ENCODE measurements at places on chromosomes 4 and X.

GRCh38 chr4:166493924-166494345, 620.9 kb downstream of the TLL1 start:
- DNase-seq = no peak

DNA sequence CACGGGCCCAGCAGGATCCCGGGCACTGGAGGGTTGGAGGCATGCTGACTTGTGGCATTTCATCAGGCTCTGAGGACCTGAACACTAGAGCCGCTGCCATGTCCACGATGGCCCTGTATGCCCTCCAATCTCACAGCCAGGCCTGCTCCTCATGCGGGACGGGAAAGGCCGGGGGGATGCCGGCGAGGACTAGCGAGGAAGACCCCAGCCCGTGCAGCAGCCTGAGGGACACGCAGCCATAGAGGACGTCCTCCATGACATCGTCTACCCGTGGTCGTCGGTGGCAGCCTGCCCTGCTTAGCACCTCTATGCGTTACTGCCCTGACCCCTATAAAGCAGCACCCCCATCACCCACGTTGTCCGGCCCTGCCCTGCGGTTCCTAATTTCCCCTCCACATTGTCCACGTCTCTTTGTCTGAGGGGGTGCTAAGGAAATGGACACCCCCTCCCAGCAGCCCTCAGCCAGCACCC, 32.6 kb downstream of the HMX1 start:
- DNase-seq = no peak

GRCh38 chr4:83855044-83855443, 319.1 kb downstream of the GPAT3 start:
- no peak for DNase-seq

DNA sequence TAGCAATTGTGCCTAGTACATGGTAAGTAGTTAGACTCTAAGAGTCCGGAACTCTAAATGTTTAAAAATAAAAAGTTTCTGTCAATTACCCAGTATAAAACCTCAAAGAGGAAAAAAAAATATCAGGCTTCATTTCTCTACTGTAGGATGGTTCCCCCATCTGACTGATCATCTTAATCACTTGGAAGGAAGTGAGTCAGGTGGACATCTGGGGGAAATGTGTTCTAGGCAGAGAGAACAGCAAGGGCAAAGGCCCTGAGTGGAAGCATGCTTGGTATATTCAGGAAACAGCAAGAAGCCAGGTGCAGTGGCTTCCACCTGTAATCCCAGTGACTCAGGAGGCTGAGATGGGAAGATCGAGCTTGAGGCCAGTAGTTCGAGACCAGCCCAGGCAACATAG, 2.9 kb upstream of the EIF1AX start:
- DNase-seq = no peak

GRCh38 chr4:8215001-8215427, 15.9 kb downstream of the SH3TC1 start:
- DNase-seq = no peak

DNA sequence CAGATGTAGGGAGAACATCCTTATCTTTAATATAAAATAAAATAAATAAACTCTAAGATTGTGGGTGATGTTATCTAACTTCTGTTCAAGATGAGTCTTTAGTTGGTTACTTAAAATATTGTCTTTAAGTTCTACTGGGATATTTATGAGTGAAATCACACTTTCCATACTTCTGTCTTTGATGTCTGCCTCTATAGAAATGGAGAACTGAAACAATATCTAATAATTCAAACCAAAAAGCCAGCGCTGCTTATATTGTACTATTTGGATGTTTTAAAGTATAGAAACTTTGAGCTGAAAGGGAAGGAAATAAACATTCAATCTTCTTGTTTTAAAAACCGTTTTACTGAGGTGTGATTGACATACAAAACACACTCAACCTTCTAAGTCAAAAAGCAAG, 44.8 kb upstream of the RPS6KA3 start:
- no peak for DNase-seq

- no peak for DNase-seq
Measured at GRCh38 chrX:111850975-111851374, 25.0 kb upstream of the TRPC5OS start.

DNA sequence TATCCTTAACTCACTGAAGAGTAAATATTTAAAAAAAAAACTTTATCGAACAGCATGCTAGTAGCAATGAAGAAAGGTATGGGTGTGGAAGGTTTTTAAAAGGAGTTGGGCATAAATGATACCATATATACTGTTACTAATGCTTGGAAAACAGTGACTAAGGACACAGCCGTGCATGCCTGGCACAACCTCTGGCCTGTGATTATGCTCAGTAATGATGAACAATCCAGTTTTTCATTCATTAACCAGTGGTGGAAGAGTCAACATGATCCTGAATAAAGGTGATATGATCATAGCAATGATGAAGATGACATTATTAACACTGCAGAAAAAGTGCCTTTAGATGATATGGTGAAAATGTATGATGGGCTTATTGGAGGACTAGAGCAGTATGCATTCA, 43.9 kb upstream of the GPR50 start:
- DNase-seq = no peak

DNA sequence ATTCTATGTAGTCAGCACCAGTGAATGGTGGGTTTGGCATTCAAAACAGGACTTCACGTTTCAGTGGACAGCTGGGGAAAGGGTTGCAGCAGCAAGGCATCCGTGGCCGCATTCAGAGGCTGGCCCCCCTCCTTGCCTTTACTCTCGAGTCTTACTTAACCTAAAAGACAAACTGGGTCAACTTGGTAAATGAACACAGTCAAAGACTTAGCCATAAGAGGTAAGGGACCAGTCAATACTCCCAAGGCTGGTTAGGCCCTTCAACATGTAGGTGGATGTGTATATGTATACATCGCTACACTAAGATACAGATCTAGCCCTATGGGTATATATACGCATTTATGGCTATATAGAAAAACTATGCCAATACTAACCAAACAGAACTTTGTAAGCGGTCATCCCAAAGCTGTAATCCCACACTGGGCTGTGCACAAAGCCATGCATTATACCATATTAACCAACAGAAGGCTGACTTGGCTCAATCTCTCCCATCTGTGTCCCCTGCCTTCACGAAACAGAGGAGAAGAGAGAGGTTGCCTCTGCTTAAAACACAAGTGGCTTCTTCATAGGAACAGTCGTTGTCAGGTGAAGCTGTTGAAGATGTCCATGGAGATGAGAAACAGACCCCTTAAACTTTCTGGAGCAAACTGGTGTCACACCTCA, 61.9 kb downstream of the TSC22D3 start:
- peak; percentile 34 for DNase-seq

- DNase-seq = no peak
Measured at GRCh38 chrX:68929332-68930150, 100.7 kb downstream of the EFNB1 start.

DNA sequence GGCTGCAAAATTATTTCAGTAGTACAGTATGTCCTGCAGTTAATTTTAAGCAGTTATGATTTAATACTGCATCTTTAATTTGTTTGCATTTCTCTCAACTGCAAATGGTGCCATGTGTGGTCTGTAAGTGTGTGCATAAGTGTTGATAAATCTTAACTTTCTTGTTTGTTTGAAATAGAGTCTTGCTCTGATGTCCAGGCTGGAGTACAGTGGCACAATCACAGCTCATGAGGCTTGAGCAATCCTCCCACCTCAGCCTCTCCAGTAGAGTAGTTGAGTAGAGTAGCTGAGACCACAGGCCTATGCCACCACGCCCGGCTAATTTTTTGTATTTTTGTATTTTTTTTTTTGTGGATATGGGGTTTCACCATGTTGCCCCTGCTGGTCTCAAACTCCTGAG, 322.5 kb upstream of the NR3C2 start:
- no peak for DNase-seq

DNA sequence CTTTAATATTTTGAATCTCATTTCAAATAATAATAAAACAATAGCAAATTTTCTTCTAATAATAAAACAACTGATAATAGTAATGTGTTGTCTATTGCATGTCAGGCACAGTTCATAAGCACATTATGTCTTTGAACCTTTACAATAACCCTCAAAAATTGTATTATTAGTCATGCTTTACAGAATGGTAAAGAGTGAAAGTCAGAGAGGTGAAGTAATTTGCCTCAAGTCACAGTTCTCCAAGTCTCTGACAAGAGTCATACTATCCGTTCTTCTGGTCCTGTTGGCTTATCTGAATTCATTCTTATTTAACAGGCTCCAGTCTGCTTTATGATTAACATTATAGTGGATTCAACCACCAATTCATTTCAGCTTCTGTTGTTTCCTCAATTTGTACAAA, 313.0 kb downstream of the AFF2 start:
- no peak for DNase-seq

- no peak for DNase-seq
Measured at GRCh38 chr4:145333786-145334185, 147.9 kb upstream of the SMAD1 start.

GRCh38 chrX:95919605-95920004, 765.0 kb upstream of the DIAPH2 start:
- no peak for DNase-seq

DNA sequence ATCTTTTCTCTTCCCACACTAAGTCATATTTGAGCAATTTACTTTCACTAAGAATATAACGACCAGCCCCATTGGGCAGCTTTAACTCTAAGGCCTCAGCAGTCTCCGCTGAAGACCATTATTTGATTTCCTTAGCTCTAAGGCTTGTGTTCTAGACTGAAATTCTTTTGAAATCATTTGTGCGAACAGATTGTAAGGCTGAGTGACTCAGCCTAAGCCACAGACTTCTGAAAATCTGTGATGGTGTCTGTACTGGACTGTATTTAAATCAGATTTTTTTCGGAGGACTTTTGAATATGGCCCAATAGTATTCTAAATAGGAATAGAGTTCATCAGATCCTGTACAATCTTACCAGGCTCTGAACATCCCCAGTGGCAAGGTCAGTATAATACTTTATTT, 150.3 kb upstream of the TECRL start:
- DNase-seq = no peak

DNA sequence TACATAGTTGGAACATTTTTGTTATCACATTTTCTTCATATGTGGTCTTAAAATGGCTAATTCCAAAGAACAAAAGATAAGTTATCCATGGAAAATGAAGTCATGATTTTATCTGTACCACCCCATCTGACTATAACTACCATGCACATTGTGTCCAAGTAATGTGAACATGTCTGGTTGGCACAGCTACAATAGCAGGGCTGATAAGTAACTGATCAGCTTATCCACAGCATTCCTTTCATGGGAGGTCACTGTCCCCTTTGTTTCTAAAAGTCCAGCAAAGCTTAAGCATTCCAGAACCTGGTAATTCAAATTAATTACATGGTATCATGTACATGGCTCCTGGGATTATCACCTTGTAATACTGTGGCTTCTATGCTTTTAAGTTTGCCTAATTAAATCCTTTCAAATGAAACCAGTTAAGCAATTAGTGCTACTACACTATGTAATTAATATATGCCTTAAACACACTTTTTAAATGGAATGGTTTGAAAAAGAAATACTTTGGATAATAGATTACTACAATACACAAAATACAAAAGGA, 21.1 kb upstream of the SORBS2 start:
- no peak for DNase-seq

DNA sequence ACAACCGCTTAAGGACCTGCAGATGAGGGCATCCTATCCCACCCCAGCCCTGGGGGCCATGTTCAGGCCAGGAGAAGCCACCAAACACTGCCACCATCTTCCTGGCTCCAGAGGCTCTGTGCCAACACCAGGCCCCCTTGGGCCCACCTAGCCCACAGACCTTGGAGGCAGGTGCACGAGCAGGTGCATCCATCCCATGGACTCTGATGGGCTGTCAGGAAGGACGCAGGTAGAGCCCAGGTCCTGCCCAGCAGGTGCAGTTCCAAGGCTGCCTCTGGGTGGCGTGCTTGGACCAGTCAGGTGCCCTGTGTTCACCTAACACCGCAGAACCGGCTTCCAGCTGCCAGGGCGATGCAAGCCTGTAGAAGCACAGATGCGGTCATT, 22.8 kb upstream of the PDE6B start:
- no peak for DNase-seq

All from T follicular helper cell (primary cell).